Umbilical cord (tissue), 2 donors: ENCODE measurements at places on chromosomes 1 and 21. TPM values are rescaled to one million over a fixed set of nuclear protein-coding genes. Genes with fewer than 3 reads are reported as not detected.

DNA sequence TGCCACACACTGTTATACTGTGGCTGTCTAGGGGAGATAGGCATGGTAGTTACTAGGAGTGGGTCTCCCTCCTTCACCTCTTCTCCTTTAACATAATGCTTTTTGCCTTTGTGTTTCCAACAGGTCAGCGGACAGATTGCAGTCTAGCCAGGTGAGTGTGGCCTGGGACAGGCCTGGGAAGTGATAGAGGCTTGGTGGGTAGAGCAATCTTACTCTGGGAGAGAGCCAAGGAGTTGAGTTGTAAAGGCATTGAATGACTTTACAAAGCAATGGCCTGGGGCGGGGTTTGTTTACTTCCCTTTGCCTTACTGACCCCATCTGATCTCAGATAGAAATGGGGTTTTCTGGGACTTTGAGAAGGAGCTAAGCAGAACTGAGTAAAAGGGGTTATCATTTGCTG is 51.0 kb upstream of the IKBKE start:
- no peak for DNase-seq

DNA sequence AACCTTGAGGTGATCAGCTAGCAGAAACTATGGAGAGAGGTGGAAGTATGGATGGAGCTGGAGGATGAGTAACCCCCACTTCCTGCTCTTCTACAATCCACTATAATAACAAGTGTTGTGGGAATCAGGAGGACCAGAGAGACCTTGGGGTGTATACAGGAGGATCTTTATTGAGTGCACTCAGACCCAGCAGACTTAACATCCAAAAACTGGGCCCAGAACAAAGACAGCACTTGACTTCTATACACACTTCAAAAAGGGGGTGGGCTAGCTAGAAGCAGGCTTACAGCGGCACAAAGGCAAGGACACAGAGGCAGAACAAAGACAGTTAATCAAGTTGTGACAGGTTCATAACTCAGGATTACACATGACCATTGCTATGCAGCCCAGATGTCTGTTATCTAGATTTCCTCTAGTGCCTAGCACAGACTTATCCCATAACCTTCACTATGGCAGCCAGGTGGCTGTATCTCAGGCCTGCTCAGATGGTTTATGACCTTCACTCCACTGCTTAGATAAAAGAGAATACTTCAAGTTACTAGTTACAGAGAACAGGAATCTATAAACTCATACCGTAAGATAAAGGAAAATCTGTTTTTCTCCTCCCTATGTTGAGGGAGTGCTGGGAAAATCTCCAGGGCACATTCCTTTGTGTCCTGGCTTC is 36.1 kb upstream of the PADI2 start:
- DNase-seq, result peak; percentile 57

DNA sequence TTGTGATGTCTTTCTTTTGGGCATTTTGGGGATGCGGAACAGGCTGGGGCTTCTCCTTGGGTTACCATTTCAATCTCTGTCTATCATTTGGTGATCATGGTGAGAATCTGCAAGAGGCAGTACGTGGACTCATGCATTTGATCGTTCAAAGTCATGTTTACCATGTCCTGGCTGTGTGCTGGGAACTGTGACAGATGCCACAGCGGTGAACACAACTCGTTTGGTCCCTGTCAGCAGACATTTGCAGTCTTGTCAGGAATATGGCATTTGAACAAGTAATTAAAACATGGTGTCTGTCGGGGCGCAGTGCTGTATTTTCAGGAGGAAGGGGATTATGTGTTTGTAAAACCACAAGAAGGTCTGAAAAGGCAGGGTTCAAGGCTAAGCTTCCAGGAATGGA is 103.3 kb upstream of the IGSF21 start:
- DNase-seq, result no peak

DNA sequence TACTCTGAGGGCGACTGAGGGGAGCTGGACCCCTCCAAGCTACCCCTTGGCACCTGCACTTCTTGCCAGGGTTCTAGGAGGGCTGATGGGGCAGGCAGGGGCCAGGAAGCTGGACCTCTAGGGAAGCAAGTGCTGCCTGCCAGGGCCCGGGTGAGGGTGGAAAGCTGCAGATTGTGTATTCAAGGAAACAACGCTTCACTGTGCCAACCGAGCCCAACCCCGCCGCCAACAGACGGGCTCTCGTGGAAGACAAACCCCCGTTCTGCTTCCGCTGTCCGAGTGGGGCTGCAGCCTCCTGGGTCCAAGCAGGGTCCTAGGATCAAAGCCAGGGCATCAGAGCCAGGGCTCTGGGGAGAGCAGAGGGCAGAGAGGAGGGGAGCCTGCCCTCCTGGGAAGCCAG is 3.2 kb downstream of the EFHD2 start:
- DNase-seq, result no peak

DNA sequence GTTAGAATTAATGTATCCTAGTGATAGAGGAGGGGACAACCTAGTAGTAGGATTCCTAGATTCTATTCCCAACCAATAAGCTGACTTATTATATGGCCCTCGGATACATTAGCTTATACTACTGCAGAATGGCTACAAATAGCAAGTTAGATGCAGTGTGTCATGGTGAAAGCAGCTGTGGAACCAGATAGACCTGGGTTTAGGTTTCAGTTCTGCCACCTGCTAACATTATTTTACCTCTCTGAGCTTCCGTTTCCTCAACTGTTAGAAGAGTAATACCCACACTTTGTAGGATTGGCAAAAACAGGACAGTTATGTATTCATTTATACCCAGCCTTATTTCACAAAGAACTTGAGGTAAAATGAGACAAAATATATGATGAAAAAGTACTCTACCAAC is 21.6 kb upstream of the MAGOH start:
- no peak for DNase-seq

DNA sequence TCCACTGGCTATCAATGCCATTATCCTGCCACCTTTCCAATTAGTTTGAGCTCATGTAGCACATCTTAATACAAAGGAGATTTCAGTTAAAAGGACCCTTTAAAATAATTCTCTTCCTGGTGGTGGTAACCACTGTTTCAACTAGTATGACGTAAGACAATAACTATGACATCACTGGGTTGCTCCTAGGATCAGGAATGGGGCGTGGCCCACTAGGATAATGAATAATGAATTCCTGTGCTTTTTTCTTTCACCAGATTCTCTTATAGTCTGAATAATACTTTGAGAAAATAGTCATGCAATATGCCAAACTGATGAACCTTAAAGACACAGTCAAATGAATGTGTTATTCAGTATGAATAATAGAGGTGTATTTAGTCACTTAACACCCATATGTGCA is 10.6 kb upstream of the KIFAP3 start:
- DNase-seq, result no peak

- DNase-seq, result peak; percentile 85
Observed at GRCh38 chr1:156090840-156091188, 8.5 kb upstream of the MEX3A start.

GRCh38 chr1:166379447-166379846 is 212.6 kb upstream of the FAM78B start:
- DNase-seq, result no peak

- no peak for DNase-seq
Observed at GRCh38 chr1:233672732-233673131, 58.8 kb downstream of the KCNK1 start.

- DNase-seq, result no peak
Observed at GRCh38 chr1:238624776-238625175, 734.1 kb upstream of the ZP4 start.

DNA sequence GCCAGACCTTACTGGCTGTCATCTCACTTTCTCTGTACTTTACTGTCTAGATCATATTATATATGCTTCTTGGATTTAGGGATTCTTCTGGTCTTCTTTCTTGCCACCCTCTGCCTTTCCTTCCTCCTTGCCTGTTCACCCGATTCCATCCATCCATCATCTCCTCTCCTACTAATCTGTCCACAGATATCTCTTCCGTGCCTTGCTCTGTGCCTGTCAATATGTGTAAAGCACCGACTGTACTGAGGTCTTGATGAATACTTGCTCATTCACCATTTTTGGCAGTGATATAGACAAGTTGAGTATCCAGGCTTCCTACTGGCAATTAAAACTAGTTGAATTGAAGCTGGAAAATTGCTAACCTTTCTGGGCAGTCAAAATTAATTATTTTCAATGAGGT is 8.1 kb downstream of the FMN2 start:
- no peak for DNase-seq

GRCh38 chr1:39348278-39348677 is 143.2 kb upstream of the BMP8A start:
- DNase-seq, result no peak

GRCh38 chr1:19462781-19463503 is 22.4 kb downstream of the CAPZB start:
- DNase-seq, result no peak

GRCh38 chr1:78843546-78843945 is 163.0 kb downstream of the ADGRL4 start:
- no peak for DNase-seq

DNA sequence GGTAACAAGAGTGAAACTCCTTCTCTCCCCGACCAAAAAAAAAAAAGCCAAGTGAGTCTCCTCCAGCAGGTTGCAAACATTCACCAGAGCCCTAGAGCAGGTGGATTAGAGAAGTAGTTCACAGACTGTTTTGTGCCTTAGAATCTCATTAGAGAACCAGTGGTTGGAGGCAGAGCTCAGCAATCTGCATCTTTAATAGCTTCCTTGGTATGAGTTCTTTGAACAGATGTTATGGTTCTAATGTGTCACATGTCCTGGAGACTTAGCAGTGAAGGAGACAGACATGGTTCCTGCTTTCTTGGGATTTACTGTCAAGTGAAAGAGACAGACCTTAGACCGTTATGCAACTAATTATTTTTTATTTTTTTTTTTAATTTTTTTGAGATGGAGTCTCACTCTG is 26.8 kb downstream of the SESN2 start:
- DNase-seq, result no peak

- DNase-seq, result peak; percentile 68
Observed at GRCh38 chr1:198936371-198937083, 297.7 kb downstream of the PTPRC start.

GRCh38 chr1:48931506-48932192 is 155.0 kb upstream of the BEND5 start:
- peak; percentile 59 for DNase-seq

GRCh38 chr1:186078245-186078644 is 296.8 kb downstream of the TPR start:
- no peak for DNase-seq

GRCh38 chr1:85599076-85599491 is 18.5 kb downstream of the CCN1 start:
- no peak for DNase-seq

- DNase-seq, result no peak
Observed at GRCh38 chr1:207873055-207873890, 37.7 kb downstream of the CD34 start.

GRCh38 chr1:224923726-224924125 is 5.7 kb upstream of the DNAH14 start:
- no peak for DNase-seq

- DNase-seq, result no peak
Observed at GRCh38 chr21:20943561-20943997, 54.6 kb upstream of the NCAM2 start.

DNA sequence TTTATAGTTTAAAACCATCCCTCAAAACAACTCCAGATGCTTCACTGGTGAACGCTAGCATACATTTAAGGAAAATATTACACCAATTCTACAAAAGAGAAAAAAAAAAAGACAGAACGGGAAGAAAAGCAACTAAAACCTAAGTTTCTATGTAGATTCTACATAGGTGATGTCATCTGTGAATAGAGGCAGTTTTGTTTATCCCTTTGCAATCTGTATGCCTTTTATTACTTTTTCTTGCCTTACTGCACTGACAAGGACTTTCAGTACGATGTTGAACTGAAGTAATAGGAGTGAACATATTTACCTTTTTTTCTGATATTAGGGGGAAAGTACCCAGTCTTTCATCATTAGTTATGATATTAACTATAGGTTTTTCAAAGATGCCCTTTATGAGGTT is 101.7 kb upstream of the HAO2 start:
- DNase-seq, result no peak

The ACOT11 gene
- 12.5 TPM for total RNA-seq

The PIGR gene
- total RNA-seq, result 5.8 TPM

The TMOD4 gene
- not detected for total RNA-seq

The OR2L13 gene
- total RNA-seq, result 3.1 TPM

The CHIA gene
- 5.3 TPM for total RNA-seq

The OR2AK2 gene
- not detected for total RNA-seq

The ADARB1 gene
- 108 TPM for total RNA-seq

The MARCKSL1 gene
- 6.0 TPM for total RNA-seq

The C1QTNF12 gene
- total RNA-seq, result not detected

The TMPRSS15 gene
- 2.6 TPM for total RNA-seq

The PTTG1IP gene
- total RNA-seq, result 347 TPM

The PRDM16 gene
- total RNA-seq, result 6.3 TPM

The ETNK2 gene
- total RNA-seq, result 7.2 TPM

The IL20 gene
- total RNA-seq, result 2.2 TPM

The PGBD5 gene
- 1.7 TPM for total RNA-seq

The CTSE gene
- total RNA-seq, result 0.48 TPM

The PLPPR4 gene
- total RNA-seq, result 9.9 TPM

The SDCCAG8 gene
- total RNA-seq, result 105 TPM
